ENCODE measurements at places on chromosomes 11 and 22.

- no peak for DNase-seq
Measured at GRCh38 chr11:64477675-64478074, 113.3 kb upstream of the SLC22A12 start.

DNA sequence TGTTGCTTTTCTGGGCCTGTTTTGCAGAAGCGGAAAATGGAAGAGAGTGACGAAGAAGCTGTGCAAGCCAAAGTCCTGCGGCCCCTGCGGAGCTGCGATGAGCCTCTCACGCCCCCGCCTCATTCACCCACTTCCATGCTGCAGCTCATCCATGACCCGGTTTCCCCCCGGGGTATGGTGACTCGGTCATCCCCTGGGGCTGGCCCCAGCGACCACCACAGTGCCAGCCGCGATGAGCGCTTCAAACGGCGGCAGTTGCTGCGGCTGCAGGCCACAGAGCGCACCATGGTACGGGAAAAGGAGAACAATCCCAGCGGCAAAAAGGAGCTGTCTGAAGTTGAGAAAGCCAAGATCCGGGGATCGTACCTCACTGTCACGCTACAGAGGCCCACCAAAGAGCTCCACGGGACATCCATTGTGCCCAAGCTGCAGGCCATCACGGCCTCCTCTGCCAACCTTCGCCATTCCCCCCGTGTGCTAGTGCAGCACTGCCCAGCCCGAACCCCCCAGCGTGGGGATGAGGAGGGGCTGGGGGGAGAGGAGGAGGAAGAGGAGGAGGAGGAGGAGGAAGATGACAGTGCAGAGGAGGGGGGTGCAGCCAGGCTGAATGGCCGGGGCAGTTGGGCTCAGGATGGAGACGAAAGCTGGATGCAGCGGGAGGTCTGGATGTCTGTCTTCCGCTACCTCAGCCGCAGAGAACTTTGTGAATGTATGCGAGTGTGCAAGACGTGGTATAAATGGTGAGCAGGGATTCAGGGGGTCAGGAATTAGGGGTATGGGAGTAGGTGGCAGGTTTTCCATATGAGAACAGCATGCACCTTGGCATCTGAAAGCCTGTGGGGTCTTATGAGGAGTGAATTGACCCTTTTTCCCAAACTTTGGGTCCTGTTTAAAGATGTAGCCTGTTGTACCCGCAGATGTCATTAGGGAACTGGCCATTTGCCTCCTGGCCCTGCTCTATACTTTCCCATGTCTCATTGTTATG, 15.9 kb upstream of the GRK2 start:
- no peak for DNase-seq

DNA sequence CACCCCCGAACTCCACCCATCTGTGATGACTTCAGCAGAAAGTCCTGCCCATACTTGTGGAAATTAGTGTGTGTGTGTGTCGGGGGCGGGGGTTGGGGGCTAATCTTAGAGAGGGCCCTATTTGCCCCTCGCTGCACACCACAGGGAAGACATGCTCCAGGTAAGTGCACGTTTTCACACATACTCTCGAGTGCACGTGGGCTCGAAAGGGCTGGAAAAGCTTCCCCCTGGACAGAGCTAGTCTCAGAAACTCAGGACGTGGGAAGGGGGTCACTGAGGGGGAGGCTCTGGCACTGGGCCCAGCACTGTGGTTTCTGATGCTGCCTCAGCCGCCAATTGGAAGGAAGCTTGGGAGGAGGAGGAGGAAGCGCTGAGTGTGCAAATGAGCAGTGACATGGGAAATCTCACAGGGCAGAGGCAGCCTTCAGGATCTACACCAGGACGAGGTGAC, 40.7 kb upstream of the CD82 start:
- DNase-seq, result no peak

DNA sequence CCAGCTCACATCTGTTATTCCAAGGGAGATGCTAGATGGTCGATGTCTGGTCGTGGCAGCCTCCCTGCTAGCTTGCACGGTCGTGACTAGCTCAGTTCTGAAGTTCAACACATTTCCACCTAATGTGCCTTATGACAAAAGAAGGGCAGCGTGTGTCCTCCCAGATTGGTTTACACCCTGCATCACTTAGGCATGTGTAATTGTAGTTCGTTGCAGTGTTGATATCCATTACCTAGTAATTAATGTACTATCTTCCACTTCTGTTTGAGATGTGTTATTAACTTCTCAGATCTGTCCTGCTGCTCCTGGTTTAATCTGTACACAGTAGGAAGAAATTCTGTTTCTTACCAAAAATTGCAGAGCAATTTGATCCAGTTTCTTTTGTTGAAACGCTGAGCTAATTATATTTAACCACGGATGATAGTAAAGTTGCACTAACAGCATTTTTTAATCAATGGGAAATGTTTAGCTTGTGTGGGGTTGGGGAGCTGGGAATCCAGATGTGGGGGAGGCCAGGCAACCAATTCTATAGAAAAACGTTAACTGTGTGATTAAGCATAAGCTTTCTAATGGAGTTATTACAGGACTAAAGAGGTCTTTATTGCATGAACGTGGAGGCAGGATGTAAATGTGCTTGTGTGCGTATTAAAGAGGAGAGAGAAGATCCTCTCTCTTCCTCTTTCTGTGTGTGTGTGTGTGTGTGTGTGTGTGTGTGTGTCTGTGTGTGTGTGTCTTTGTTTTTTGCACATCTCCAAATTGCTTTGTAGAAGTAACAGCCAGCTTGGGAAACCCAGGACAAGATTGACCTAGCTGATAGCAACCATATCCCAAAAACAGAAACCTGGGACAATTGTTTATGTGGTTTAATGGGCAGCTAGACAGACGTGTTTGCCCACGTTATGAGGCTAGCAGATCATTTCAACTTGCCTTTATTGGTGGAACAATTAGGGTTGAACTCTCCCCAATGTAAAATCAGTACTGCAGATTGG, 145.7 kb upstream of the TTC12 start:
- no peak for DNase-seq

- no peak for DNase-seq
Measured at GRCh38 chr11:14541192-14541947, 21.2 kb upstream of the PSMA1 start.

- no peak for DNase-seq
Measured at GRCh38 chr11:109223451-109223850, 198.5 kb upstream of the C11orf87 start.

GRCh38 chr11:72759468-72759985, 7.3 kb upstream of the ARAP1 start:
- no peak for DNase-seq

GRCh38 chr11:2529173-2529572, 84.4 kb downstream of the KCNQ1 start:
- DNase-seq, result no peak

DNA sequence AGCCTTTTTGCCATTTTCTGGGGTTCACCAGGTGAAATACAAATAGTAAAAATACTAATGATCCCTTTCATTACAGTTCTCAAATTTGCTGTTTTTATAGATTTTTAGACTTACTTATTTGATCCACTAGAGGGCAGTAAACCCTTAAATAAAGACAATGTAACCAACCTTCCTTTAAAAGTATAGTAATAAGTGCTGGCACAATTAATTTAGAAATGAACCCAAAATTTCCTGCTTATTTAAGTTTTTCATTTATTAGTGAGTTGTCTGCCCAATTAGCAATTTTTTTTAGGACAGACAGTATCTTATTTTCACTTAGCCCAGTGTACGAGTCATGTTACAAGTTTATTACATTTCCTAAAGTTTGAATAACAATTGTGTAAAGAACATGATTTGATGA, 4.7 kb downstream of the DDIAS start:
- no peak for DNase-seq

DNA sequence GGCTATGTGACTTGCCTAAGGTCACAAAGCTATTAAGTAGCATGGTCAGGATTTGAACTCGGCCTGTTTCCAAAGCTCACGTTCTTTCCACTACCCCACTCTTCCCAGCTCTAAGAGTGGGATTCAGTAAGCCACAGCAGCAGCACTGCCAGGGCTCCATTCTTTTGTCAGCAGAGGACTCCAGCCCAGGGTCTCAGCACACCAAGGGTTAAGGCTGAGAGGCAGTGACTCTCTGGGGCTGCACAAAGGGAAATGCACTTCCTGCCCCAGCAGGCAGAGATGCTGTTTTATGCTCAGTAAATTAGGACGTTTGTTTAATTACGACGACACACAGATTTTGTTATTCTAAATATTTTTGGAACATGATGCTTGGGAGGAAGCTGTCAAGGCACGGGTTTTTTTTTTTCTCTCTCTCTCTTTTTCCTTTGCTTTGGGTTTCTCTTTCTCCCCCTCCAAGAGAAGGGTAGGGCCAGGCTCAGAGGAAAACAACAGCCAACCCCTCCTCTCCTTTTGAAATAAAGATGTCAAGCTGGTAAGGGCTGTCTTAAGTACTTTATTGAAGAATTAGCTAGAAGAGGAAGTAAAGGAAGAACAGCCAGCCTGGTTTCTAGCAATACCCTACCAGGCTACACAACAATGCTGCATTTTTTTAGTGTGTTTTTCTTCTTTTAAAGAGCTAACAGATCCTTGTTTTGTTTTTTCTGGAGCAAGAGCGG, 2.8 kb downstream of the MYH9 start:
- no peak for DNase-seq

- no peak for DNase-seq
Measured at GRCh38 chr11:27313157-27313821, 49.7 kb downstream of the CCDC34 start.

DNA sequence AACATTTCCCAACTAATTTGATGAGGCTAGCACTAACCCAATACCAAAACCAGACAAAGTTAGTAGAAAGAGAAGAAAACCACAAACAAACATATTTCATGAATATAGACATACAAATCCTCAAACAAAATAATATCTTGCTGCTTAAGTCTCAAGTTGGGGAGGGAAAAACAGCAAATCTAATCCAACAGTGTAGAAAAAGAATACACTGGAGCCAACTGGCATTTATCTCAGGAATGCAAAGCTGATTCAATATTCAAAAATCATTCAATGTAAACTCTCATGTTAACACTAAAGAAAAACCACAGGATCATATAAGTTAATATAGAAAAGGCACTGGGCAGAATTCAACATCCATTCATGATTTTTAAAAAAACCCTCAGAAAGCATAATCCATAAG, 18.2 kb downstream of the GNB1L start:
- no peak for DNase-seq

DNA sequence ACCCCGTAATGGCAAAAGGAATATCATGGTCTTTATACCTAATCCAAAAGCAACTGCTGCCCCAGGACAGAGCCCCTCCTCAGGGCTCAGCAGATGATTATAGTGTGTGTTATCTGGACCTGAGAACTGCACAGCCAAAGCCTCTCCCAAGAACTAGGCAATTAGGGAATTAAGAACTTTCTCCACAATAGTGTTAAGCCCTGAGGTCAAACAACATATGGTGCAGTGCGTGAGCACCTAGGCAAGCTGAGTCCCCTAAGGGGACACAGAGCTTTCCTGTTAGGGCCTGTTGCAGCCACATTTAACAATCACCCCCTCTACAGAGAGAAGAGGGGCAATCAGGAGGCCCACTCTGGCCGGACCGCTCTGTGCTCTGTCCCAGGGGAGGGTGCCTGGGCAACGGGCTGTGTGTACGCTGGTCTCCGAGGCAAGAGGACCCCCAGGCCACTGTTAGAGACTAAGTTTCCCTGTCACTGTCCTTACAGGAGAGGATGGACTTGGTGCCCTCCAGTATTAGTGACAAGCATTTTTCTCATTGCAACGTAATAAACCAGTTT, 1.4 kb upstream of the KCNJ5 start:
- DNase-seq, result no peak

DNA sequence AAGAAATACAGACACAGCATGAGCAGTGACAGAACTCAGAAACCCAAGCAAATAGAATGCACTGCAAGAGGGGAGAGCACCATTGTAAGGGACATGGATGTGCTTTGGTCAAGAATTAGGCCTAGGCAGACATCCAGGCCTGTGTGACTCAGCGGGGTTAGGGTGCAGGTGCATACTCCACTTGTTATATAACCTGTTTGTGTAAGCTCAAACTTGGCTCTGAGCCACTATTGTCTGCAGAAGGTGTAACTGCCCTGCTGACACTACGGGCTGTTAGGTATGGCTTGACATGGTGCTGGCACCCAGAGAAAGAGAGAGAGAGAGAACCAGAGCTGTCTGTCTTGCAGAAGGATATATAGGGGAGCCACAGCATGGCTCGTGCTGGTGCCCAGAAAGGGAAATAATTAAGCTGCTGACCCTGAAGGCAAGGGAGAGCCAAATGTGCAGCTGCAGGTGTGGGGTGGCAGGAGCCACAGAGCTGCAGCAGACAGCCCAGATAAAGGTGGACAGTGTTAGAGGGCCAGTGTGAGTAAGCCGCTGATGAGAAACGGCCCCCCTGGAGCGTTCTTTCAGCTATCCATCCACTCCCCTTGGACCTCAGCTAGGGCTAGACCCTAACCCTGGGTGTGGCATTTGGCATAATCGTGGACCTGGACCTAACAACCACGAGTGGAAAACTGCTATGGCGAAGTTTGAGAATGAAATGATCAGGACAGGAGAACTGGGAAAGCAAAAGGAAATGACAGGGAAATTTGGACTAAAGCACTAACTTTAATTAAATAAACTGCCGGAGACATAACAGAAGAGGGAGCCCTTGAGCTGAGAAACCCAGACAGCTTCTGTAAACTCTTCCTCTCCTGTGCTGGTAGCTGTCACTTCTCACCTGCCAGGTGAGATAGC, 253.0 kb upstream of the CCDC179 start:
- no peak for DNase-seq

GRCh38 chr11:115036406-115037180, 358.3 kb downstream of the NXPE2 start:
- no peak for DNase-seq

GRCh38 chr11:46026606-46027293, 94.5 kb downstream of the PHF21A start:
- DNase-seq, result no peak

DNA sequence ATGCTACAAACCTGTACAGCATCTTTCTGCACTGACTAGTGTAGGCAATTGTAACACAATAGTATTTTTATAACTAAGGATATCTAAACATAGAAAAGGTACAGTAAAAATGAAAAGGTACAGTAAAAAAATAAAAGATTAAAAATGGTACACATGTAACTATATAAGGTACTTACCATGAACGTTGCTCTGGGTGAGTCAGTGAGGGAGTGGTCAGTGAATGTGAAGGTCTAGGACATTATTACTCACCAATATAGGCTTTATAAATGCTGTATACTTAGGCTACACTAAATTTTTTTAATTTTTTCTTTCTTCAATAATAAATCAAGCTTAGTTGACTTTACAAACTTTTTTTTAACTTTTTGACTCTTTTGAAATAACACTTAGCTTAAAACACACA, 59.9 kb downstream of the EIF3M start:
- DNase-seq, result no peak

GRCh38 chr11:47127213-47127612, 49.5 kb downstream of the ARFGAP2 start:
- DNase-seq, result no peak

Data from BJ (cell line).